Lung microvascular endothelial cell (primary cell): ENCODE measurements at places on chromosomes 3 and 15. TPM values are rescaled to one million over a fixed set of nuclear protein-coding genes. Genes with fewer than 3 reads are reported as not detected.

GRCh38 chr3:140399871-140400270 is 278.0 kb upstream of the TRIM42 start:
- DNase-seq: no peak

DNA sequence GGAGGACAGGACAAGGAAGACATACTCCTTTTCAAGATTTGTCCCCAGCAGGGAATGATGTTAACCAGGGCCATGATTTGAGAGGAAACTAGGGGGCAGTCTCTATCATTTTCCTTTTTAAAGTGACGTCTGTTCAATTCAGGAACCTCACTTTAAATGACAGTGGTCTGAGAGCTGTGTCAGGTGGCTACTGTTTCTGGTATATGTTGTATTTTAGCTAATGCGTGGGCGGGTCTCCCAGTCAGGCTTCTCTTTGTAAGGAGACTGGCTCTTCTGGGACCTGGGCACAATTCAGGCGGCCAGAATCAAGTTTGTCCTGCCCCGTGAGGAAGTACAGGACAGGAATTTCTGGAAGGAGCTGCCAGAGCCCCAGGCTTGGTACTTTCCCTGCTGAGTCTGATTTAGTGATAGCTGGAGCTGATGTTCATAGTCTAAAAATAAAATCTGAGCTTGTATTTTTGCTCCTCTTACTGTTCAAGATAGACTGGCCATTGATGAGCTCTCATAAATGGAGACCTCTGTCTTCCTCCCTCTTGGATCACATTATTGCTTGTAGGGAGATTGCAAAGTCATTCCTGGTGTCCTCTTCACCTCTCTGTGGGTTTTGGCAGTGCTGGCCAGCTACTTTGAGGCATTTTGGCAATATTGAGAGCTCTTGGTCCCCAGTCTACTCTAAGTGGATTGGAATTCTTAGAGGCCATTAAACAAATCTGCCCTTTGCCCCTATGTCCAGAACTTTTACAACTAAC is 25.6 kb downstream of the SQOR start:
- peak; percentile 38 for DNase-seq

DNA sequence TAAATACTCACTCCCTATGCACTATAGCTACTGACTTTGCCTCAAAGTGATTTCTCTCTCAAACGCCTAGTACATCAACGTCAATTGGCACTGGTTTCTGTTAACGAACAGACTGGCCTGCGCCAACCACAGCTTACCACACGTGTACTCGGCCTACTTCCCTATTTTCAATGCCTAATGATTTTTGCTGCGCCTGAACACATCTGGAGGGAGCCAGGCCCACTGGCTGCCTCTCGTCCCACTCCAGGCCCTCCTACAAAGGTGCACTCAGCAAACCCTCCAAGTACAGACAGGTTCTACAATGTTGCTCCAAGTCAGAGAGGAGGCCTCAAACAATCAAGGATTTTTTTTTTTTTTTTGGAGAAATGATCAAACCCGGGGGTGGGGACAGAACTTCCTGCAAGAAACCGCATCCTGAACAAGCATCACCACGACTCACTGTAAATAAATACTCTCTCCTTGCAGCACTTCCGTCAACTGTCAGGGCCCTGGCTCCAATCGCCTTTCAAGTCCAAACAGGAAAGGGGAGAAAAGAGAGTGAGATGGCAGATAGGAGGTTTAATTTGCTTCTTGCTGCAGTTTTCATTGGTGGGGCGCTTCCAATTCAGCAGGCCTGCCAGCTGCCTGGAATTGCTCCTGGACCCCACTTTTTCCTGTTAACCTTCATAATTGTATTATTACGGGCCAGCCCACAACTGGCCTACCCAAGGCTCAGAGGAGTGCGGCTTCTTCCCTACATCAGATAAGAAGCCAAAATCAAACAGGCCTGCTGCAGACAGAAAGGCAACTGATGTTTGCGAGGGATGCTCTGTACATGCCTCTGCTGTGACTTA is 139.3 kb downstream of the FOXP1 start:
- DNase-seq: peak; percentile 97

DNA sequence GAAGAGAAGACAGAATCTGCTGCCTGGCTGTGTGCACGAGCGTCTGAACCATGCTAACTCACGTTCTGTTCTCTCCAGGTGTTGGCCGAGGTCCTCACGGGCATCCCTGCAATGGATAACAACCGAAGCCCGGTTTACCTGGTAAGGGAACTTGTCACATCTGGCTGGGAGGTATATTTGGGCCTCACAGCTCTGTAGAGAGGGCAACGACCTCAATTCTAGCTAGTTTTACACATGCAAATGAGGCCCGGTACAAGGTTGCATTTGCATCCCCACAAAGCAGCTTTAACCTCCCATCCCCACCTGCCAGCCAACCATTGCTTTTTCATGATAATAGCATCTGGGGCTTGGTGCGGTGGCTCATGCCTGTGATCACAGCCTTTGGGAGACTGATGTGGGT is 22.0 kb upstream of the TATDN2 start:
- no peak for DNase-seq

GRCh38 chr3:69855436-69856162 is 116.3 kb downstream of the MITF start:
- peak; percentile 87 for DNase-seq

DNA sequence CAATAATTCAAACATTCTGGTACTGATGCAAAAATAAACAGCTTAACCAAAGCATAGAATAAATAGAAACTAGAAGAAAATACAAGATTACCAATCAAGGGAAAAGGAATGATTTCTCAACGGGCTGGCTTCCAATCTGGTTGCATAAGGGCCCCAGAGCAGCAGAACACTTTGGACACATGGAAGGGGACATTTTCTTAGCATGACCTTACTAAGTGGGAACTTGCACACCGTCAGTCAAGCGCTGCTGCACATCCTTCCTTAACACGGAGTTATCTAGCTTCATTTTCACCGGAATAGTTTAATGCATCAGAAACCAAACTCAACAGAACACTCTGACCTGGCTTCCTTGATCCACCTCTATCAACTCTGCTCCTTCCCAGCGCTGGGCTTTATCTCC is 388.5 kb downstream of the VPS13C start:
- DNase-seq: no peak

DNA sequence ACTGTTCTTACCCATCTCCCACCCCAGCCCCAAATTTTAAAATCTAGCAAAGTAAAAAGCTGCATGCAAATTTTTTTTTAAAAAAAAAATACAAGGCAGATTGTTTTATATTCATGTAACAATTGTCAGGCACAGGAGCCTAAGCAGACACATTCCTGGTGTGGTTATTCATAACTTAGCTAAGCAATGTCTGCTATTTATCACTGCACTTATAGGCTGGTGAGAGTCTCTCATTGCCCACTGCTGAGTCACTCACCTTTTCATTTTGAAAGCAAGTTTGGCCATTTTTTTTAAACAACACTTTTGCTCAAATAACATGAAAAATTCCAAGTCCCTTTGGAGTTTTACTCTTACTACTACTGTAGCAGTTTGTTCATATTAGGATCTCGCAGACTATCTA is 413.9 kb downstream of the RBMS3 start:
- peak; percentile 81 for DNase-seq

DNA sequence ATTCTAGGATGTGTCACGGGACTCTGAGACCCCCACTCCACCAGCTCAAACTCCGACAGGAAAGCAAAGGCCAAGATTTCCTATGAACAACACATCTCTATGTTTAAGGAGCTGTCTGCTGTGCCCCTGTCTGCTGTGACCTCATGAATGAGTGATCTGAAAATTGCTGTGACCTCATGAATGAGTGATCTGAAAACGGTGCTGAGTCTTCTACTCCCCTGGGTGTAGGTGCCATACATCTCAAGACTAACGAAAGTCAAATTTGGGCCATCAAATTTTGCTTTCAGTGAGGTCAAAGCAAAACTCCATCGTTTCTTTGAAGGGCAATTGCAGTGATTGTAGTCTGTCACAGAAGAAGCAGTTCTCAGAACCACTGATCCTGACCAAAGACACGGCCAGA is 24.4 kb downstream of the IL5RA start:
- no peak for DNase-seq

SLC12A8 gene
- under 0.01 and 0.20 TPM in 2 replicates for total RNA-seq

TLR9 gene
- total RNA-seq: not detected in 2 replicates

GOLGA6L4 gene
- 0.65 and 0.99 TPM in 2 replicates for total RNA-seq
